Erythroblast (primary cell): ENCODE measurements at places on chromosomes 11 and 22.

DNA sequence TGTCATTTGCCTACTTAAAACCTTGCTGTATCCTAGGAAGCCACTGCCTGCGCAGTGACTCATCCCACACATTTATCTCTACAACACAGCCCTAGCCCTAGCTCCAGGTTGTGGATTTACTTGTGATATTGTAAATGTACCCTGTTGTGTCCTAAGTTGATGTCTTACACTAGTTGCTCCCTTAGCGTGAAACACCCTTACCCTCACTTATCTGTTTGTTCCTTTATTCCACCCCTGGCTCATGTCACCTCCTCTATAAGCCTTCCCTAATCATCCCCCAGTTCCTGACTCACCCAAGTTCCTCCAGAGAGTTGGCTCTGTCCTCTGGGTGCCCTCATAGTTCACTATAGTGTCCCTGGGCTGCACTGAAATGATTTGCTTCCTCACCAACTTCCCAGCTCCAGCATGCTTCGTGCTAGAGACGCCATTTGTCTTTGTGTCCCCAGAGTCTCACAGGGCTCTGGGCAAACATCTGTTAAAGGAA lies 431.8 kb upstream of the FAT3 start:
- DNase-seq: no peak

DNA sequence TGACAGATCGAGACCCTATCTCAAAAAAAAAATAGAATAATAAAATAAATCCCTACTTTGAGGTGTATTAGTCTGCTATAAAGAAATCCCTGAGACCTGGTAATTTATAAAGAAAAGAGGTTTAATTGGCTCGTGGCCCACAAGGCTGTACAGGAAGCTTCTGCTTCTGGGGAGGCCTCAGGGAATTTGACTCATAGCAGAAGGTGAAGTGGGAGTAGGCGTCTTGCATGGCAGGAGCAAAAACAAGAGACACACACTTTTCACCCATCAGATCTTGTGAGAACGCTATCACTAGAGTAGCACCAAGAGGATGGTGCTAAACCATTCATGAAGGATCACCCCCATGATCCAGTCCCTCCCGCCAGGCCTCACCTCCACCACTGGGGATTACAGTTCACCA lies 29.2 kb downstream of the CDPF1 start:
- no peak for DNase-seq

DNA sequence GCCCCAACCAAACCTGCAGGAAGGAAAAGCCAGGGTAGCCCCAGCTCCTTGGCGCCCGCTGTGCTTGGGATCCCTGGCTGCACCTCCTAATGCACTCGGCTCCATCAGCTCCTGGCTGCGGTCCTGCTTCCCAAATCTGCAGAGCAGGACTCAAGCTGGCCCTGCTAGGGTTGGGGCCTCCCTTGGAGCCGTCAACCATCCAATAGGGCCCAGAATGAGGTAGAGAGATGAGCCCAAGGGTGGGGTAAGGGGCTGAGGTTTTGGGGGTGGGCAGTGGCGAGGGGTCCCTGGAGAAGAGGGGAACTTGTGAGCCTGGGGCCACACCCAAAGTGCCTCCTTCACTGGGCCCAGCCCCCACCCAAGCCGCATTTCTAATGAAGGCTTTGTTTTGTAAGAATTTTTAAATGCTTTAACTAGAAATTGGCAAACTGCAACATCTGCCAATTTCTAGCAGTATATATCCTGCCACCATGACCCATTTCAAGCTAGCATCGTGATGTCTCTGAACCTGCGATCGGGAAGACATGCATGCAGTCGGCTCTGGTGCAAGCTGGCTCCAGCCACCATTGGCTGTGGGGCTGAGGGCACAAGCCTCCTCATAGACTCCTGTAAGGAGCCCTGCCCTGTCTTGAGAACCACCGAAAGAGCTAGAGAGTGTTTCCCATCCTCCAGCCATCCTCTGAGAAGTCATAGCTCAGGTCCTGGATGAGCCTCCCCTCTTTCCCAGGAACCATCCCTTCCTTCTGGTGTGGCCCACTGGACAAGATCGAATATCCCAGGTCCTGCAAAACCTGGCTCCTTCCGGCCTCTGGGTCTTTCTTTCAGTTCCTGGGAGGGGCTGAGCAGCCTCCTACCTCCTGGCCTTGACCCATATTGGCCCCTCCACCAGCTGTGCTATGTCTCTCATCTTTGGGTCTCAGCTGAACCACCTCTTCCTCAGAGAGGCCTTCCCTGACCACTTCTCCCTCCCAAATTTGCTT lies 15.5 kb downstream of the C1QTNF6 start:
- no peak for DNase-seq

- DNase-seq: no peak
These were observed 116.7 kb upstream of the NCAM1 start for GRCh38 chr11:112844517-112844916.

DNA sequence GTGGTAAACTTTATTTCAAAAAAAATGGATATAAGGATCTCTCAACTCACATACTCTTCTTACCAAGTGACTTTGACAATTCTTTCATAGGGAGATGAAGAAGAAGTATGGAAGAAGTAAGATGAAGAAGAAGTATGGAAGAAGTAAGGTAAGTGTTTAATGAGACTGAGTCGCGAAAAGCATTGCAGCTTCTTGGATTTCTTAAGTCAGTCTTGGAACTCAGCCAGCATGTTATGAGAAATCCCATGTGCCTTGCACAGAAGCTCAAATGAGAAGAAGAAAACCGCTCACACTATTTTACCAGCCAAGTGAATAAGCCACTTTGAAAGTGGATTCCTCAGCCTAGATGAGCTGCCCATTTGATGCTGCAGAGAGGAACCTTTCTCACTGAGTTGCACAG lies 332.0 kb upstream of the CCDC179 start:
- DNase-seq: no peak

DNA sequence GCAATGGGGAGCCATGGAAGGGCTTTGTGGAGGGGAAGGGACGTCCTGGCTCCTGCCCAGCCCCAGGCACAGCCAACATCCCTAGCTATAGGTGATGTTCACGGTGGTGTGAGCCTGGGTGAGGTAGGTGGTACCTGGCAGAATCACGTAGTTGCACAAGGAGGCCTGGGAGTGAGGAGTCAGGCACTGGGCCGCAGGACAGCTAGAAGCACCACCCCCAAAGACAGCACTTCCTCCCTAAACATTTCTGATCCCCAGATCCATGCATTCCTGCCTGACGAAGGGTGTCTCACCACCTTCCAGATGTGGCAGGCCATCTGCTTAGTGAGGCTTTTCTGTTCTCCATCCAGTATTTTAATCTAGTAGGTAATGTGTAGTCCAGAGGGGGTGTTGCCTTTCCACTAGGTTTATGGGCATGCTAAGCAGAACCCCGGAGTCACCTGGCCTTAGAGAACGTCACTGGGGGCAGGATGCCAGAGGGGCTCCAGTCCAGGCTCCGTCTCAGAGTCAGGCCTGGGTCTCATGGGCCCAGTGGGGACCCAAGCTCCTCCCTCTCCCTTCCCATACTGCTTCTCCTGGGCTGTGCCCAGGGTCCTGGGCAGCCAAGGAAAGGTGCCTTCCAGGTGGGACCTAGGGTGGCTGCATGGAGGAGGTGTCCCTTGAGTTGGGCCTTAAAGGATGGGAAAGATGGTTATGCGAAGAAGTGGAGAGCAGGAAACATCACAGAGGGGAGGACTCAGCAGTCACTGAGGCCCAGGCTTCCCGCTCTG lies 56.2 kb downstream of the OTOG start:
- no peak for DNase-seq

- peak; percentile 42 for DNase-seq
These were observed 36.3 kb downstream of the PPP2R1B start for GRCh38 chr11:111729831-111730311.

DNA sequence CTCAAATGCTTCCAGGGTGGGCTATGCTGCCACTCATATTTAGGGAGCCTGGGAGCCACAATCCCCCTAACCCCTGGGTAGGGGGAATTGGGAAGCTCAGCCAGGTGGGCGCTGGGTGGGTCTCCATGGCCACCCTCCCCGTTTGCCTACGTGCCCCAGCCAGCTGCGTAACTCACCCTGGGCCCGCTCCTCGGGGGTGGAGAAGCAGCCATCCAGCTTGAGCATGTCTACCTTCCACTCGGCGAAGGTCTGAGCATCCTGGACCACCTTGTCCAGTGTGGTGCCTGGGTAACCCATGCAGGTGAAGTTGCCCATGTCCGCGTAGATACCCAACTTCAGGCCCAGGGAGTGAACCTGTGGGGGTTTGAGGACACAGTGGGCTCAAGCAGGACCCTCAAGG lies 3.7 kb downstream of the NAGA start:
- DNase-seq: no peak

GRCh38 chr22:50014655-50015401 lies 2.3 kb upstream of the IL17REL start:
- DNase-seq: no peak

- peak; percentile 81 for DNase-seq
These were observed 734 bp downstream of the PPP1R14B start for GRCh38 chr11:64245797-64246620.

- DNase-seq: no peak
These were observed 115.0 kb downstream of the SLC1A2 start for GRCh38 chr11:35304386-35304775.

DNA sequence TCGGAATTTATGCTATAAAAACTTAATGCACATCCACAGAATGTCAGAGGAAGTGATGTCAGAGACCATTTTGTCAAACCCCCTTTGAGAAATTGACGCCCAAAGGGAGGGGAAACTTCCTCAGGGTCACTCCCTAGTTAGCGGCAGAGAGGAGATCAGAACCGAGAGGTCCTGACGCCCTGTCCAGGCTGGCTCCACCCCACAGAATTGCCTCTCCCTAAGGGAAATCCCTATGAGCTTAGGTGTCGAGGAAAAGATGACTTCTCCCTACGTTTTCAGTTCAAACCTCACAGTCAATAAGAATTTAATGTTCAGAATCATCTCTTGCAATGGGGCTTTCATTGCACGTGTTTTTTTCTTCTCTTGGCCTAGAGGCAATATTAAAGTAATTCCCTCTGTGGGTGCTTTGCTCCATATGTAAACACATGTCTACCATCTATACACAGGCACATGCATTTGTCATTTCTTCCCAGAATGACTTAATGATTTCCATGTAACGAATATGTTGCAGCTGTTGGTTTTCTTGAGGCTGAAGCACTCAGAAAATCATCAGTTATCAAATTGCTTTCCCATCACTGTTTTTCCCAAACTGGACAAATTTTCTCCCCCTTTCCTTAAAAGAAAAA lies 148.7 kb upstream of the TIMP3 start:
- no peak for DNase-seq

DNA sequence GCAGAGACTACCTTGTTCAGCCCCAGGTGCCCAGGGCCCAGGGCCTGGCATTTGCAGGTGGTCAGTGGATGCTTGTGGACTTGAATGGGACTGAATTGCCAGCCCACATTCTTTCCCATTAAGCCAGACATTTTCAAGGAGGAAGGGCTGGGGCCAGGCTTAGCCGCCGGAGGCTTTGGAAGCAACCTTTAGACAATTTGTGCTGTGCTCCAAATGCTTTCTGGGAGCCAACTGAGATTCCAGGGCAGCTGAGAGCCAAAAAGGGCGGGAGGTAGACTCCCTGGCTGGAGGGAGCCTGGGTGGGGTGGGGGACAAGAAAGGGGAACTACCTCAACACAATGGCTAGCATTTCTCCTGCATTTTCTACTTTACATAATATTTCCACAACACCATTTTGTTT lies 54.8 kb upstream of the TIMP3 start:
- DNase-seq: no peak
